Esophagus squamous epithelium (tissue), 5 donors: ENCODE measurements at places on chromosomes 16 and 17.

GRCh38 chr17:61996916-61997605 lies 68.0 kb downstream of the MED13 start:
- DNase-seq = no peak

- no peak for DNase-seq
Observed at GRCh38 chr17:39416141-39416540, 14.7 kb upstream of the FBXL20 start.

GRCh38 chr16:86396422-86396821 lies 113.9 kb upstream of the FOXF1 start:
- DNase-seq = no peak

DNA sequence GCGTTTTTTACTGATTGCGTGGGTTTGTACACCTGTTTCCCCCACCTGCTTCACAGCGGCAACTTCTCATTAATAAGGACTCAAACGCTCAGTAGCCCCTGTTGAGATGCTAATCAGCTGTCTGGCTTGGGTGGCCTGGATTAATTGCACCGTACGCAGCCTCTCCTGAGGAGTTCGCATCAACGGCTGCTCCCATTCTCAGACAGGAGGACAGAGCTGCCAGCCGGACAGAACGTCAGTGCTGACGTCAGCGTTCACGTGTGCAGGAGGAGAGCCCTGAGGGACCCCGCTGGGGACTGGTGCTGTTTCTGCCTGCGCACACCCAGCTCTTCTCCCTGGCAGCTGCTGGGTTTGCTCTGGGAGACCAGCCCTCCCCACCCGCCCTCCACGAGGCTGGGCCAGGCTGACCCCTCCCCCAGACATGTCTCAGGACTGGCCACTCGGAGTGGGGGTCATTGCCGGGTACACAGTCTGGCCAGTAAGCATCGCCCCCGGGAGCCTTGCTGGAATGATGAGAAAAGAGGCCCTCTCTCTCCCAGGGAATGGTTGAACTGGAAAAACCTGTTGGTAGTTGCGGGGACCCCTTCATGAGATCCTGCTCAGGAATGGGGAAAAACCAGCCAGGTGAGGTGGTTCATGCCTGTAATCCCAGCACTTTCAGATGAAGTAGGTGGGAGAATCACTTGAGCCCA lies 5.7 kb upstream of the BANP start:
- DNase-seq = no peak

DNA sequence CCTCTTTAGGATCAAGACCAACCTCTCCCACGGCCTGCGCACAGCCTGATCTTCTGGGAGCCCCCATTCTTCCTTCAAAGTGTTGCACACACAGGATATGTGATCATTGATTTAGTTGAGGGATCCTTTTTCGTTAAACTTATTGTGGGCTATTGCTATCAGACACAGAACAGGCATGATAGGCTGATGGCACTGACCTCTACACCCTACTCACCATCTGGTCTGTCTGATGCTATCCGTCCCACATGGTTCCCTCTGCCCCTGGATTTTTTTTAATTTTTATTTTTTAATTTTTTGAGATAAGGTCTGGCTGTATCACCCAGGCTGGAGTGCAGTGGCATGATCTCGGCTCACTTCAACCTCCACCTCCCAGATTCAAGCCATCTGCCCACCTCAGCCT lies 19.2 kb upstream of the LITAF start:
- no peak for DNase-seq

DNA sequence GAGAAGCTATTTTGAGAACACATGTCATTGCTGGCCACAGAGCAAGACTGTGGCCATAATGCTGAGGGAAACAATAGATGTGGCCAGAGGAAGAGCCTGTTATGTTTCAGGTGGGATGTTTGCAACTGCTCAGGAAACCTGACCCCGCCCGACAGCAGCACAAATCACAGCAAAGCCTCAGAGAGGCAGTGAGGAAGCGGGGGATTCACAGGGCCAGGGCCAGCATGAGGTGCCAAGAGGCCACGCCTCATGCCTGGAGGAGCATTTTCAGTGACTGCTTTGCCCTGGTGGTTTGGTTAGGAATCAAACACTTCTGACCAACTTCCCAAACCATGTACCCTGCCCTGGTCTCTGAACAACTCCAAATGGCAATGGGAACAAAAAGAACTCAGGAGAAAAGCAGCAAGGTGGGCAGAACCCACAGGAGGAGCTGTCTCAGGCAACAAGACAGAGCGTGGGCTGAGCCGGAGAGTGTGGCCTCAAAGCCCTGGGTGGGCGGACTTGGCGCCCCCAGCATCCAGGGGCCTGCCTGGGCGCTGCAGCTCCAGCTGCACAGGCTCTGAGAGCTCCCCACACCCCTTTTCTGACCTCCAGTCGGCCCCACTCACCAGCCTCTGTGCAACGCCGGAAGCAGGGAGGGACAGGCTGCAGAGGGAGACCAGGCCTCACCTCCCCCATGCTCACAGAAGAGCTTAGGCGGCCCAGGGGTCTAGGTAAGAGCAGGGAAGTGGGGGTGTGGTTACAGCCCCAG lies 20.6 kb downstream of the HIC1 start:
- DNase-seq = no peak

- DNase-seq = no peak
Observed at GRCh38 chr17:72273289-72274056, 152.7 kb downstream of the SOX9 start.

GRCh38 chr17:382644-383533 lies 30.3 kb upstream of the RPH3AL start:
- DNase-seq = no peak

- DNase-seq = no peak
Observed at GRCh38 chr17:79560527-79560926, 50.3 kb downstream of the RBFOX3 start.
